ENCODE measurements at places on chromosomes 3 and 15.

DNA sequence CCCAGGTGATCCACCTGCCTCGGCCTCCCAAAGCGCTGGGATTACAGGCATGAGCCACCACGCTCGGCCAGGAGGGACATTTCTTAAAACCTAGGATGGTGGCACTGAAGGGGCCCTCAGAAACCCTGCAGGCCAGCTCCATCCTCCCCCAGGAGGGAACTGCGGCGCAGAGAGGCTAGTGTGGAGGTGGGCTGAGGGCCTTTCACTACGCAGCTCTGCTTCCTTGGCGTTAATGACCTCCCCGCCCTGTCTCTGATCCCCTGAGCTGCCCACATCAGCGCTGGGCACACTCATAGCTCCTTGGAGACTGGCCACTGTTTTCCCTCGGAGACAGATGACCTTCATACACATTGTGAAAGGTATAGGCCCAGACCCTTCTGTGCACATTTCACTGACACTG, 46.2 kb upstream of the MAGEF1 start:
- DNase-seq, result no peak

DNA sequence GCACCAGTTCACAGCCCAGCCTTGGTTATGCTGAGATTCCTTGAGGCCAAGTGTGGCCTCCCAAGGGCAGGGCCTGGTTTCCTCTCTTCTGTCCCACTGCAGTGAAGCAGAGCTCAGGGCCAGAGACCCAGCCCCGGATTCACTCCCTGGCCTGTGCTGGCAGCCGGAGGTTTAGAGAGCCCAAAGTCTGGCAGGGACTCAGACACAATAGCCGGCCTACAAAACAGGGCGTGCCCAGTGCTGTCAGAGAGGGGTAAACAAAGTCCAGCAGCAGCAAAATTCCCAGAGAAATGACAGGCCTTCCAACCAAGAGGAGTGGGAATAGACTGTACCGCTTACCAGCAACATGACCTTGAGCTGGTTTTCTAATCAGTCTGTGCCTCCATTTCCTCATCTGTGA, 14.0 kb downstream of the VIPR1 start:
- no peak for DNase-seq

GRCh38 chr3:122660297-122660974, 20.2 kb upstream of the PARP14 start:
- no peak for DNase-seq

DNA sequence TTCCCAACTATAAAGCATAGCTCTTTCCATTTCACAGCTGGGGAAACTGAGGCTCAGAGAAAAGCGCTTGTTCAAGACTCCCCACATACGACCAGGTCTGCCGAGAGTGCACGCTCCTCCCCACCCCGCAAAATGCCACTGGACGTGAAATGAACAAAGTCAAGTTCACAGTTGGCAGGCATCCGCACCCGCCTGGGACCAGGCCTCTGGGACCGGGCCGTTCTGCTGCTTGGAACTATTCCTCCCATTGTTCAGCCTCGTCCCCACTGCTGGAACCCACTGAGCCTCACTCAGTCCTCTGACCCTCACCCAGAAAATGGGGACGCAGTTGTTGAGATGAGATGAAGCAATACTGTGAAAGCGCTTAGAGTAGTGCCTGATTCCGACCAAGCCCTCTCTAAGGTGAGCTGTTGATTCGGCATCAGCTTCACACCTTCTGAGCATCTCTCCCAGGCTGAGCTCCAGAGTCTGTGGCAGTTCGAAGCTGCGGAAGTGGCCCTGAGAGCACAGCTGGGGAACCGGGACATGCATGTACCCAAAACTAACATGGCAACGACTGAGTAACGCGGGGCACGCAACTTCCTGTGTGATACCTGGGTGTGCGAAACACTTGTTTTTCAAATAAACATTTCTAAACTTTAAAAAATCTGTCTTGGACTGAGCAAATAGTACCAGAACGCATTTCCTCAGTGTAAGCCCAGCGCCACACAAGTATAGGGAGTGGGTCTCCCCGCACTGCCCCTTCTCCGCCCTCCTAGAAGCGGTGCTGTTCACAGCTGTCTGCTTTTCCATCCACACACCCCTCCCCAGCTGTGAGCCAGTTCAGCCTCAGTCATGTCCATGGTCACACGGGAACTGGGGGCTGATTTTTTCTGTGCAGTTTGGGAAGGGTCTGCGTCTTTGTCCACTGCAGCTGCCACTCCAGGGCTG, 93.4 kb downstream of the CHSY1 start:
- no peak for DNase-seq

DNA sequence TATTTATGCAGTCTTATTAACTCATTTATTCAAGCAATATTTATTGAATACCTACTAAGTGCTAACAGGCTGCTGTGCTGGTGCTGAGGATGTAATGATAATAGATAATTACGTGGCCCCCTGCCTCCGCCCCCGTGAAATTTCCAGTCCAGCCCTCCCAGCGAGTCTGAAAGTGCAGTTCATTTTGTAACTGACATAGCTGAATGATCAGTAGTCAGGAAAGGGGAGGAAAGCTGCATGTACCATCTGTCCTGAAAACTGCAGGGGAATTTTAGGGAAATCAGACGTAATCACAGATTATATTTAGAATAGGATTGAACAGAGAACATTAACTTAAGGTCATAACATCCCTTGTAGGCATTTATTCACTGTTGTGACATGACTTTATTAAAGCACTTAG, 736.8 kb downstream of the MCTP2 start:
- DNase-seq, result no peak

DNA sequence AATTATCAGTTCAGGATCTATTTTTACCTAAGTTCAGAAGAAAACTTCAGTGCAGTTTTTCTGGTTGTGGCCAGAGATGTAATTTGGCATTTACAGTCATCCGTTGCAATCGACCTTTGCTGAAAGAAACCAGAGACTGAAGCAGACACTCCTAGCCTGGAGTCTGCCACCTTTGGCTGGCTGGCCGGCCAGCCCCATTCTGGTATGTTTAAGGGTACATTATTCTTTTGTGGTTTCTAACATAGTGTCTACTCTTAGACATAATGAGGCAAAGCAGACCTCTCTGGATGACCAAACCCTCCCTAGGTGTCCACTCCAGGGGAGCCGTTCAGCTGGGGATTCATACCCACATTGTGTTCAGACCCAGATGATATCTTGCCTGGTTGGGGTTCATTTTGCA, 275.9 kb upstream of the TPM1 start:
- DNase-seq, result no peak

- DNase-seq, result no peak
Measured at GRCh38 chr15:38864827-38865581, 300.4 kb upstream of the RASGRP1 start.

- no peak for DNase-seq
Measured at GRCh38 chr3:165983284-165983683, 146.1 kb upstream of the BCHE start.

- no peak for DNase-seq
Measured at GRCh38 chr3:45860481-45860880, 18.6 kb upstream of the LZTFL1 start.

GRCh38 chr3:124558991-124559845, 171.0 kb upstream of the UMPS start:
- DNase-seq, result no peak

- DNase-seq, result no peak
Measured at GRCh38 chr3:124213641-124214040, 221.7 kb upstream of the ROPN1 start.

DNA sequence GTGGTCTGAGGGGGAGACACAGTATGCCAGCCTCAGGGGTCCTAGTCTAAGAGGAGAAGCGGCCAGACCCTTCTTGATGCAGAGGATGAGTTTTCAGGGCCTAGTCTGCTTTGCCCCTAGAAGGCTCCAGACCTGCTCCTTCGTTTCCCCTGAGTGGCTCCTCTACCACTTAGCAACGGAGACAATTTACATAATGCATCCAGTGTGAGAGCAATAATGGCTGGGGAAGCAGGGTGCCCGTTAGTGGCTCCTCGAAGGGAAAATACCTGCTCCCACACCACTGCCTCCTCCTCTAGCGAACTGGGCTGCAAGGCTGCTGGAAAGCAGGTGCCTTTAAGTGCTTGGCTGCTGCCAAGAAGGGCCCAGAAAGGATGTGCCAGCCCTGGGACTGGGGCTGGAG, 38.9 kb downstream of the CACNA2D2 start:
- no peak for DNase-seq

DNA sequence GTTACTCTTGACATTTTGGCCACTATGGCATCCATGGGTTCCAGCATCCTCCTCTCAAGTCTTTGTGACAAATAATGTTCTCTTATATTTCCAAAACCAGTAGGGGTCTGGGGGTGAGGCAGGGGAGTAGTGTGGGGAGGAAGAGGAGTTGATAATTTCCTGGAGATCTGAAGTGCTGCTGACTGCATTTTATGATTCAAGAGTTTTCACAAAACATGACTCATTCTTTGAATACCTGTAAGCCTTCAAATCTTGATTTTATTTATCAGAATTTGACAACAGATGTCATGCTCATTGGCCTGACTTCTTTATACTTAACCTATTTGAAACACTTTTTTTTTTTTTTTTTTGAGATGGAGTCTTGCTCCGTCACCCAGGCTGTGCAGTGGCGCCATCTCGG, 98.8 kb upstream of the PLXND1 start:
- DNase-seq, result no peak

DNA sequence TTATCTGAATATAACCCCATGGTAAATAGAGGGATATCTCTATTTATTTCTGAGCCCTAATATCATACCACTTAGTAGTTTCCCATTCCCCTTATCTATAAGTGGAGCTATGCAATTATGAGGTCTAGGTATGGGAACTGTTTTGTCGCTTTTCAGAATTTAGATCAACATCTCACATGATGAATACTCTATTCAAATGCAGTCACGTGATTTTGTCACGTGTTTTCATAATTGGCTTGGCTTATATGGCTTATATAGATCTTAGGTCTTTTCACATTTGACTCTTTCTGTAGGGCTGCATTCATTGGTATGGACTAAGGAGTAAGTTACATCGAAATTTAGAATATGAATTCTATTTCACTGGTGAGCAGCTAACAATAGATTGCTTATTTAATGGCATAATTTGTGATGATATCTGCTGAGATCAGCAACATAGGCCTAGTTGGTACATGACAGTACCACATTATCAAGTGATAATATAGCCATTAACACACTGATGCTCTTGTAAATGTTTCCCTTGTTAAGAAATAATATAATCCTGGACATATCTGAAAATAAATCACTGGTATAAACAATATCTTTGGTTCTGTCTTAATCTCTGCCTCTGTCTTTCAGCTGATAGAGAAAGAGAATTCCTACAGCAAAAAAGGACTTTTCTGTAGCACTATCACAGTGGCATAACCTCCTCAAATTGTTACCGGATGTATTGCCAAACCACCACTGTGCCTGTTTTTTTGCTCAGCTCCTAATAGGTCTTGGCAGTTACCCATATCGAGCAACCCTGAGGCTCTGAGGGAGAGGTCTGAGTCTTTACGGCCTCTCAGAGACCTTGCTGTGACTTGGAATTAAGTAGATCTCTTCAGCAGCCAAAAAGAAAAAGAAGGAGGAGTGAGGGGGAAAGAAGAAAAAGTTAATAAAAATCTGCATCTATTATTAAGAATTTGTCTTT, 357.1 kb downstream of the ZPLD1 start:
- DNase-seq, result no peak

DNA sequence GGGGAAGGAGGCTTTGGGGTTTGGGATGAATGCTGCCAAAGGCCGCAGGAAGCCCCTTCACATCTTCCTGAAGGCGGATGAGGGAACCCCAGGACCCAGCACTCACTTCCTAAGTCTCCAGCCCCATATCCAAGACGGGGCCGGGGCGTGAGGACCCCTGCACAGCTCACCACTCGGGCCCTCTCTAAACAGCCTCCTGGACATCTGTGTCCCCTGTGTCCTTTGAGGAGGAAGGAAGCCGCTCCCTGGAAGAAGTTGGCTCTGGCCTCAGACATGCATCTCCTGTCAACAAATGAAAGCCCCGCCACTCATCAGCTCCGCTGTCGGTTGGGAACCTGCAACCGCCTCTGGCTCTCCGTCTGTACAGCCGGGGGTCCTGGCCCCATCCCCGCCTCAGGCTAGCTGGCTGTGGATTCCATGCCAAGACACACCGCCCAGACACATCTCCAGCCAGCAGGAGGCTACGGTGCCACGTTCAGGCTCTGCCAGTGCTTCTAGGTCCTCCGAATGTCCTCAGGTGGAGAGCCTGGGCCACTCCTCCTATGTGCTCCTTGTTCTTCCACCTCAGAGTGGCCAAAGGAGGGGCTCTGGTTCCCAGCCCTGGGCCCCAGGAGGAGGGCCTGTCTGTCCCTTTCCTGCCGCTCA, 140.0 kb upstream of the MEF2A start:
- DNase-seq, result peak; percentile 12

GRCh38 chr15:77800305-77800704, 167.6 kb upstream of the LINGO1 start:
- no peak for DNase-seq
